ENCODE measurements at places on chromosomes 2 and 18.

DNA sequence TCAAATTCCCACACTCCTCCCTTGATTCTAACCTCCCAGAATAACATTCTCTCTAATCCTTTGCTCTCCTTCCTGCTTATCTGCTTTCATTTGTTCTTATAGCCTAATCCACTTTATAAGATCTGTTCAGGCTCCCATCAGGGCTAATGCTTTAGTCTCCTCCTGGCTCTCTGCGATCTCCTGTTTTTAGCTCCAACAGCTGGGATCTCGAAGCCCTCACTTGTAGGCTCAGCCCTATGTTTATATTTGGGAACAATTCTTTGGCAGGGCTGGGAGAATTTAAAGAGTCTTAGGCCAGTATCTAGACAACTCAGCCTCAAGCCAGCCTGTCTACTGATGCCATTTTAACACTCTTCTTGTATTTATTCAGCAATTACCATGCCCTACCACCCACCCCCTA is 27.2 kb upstream of the RAPH1 start:
- DNase-seq, result no peak

GRCh38 chr2:165814473-165814872 is 20.4 kb upstream of the GALNT3 start:
- DNase-seq, result no peak

DNA sequence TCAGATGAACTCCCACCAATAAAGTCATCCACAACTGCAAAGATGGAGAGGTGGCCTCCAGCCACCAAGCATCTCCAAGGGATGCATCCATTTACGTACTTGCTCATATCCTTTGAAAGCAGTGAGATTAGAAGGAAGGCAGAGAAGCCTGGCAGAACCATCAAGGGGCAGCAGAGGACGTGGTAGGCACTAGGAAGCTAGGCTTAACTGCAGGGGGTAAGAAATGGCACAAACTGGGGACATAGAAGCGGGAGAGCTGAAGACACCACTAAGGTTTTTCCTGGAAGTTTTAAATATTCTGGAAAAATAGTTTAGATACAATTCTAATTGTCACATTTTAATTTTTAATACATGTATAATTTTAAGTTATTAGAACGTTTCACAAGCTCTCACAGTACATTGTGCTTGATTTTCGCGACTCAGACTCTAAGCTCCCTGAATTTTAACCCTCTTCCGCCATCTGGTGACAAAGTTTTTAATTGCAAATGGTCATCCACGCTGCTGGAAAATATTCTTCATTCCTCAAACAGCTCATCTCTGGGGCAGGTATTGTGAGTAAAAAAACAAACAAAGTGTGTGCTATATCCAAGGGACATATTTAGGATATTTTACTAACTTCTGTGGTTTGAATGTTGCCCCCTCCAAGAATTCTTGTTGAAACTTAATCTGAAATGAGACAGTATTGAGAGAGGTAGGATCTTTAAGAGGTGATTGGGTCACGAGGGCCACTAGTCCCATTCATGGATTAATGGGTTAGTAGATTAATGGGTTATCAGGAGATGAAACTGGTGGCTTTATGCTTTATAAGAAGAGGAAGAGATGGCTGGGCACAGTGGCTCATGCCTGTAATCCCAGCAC is 1.6 kb upstream of the PSTPIP2 start:
- no peak for DNase-seq

DNA sequence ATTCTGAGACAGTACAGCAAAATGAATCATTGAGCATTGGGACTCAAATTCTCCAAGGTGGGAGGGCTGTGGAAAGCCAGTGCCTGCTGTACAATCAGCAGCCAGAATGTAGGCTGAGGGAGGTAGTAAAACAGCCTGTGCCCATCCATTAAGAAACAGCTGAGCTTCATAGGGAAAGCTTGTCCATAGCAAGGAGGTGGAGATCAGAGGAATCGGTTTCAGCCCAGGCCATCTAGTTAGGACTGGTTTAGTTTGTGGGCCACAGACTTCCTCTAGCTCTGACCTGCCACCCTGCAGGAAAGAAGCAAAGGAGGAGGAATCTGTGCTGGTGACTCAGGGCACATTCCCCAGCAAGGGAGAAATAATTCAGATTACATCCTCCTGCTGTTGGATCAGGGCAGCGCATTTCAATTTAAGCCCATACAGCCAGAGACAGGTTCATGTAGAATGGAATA is 333.4 kb downstream of the SETBP1 start:
- peak; percentile 53 for DNase-seq

DNA sequence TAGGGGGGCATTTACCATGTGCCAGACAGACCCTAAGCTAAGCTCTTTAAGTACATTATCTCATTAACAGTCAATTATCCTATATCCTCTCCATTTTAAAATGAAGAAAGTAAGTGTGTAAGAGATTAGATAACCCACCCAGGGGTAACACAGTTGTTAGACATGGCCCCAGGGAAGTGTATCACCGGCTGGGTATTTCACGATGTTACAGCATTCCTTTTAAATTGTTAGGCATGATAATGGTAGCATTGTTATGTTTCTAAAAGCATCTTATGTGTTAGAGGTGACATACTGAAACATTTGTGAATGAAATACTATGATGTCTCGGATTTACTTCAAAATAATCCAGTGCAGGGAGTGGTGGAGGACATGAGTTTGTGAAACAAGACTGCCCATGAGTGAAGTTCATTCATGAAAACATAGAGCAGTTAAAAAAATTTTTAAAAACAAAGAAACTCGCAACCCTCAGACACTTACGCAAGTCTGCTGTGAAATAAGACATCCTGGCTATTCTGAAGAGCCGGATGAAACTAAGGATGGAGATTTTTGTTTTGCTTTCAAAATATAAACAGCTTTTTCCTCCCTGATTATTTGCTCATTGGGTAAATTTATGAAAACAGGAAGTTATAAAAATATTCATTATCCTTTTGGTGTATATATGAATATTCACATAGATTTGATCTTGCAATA is 54.9 kb downstream of the IL1RL2 start:
- no peak for DNase-seq

DNA sequence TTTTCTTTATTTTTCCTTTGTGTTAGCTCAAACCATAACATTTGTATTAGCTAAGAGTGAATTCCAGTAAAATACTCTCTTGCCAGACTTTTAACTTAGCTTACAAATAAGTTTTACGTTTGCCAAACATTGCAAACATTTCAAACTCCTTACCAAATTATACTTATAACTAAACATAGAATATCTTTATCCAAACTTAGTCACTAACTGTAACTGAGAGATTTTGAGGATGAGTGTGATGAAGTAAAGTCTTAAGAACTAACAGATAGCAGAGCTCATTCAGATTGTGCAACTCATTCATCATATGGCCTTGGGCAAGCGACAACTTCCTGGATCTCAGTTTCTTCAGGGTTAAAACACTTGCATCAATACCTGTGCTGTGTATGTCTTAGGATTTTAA is 533.7 kb downstream of the TDRD15 start:
- no peak for DNase-seq

DNA sequence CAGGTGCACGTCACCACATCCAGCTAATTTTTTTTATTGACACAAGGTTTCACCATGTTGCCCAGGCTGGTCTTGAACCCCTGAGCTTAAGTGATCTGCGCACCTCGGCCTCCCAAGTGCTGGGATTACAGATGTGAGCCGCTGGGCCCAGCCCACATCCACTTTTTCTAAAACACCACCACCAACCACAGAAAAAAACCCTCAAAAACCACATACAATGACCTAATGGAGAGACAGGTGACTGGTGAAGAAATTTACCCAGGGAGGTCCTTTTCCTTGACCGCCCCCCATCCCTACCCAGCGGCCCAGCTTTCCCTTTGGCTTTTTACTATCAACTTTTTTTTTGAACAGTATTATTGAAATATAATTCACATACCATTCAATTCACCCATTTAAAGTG is 47.9 kb downstream of the CACNB4 start:
- no peak for DNase-seq

DNA sequence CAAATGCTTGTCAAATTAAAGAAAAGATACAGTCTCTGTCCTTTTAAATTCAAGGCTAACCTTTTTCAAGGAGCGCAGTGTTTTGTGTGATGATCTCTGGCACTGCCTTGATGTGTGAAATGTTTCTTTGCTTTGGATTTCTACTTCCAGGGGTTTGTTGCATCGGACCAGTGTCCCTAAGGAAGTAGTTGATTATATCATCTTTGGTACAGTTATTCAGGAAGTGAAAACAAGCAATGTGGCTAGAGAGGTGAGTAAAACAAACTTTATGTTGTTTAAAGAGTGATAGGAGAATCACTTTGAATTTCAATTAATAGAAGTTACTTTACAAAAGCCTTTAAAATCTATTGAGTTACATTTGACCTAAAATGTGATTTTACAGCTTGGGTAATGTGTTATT is 28.8 kb downstream of the HADHB start:
- no peak for DNase-seq

All from AG04449 (cell line).